Activated CD8-positive, alpha-beta memory T cell treated with anti-CD3 and anti-CD28 coated beads, Interleukin-2, amount 50 U/mL, for 4 hours (primary cell): ENCODE measurements at places on chromosomes 6 and 20.

DNA sequence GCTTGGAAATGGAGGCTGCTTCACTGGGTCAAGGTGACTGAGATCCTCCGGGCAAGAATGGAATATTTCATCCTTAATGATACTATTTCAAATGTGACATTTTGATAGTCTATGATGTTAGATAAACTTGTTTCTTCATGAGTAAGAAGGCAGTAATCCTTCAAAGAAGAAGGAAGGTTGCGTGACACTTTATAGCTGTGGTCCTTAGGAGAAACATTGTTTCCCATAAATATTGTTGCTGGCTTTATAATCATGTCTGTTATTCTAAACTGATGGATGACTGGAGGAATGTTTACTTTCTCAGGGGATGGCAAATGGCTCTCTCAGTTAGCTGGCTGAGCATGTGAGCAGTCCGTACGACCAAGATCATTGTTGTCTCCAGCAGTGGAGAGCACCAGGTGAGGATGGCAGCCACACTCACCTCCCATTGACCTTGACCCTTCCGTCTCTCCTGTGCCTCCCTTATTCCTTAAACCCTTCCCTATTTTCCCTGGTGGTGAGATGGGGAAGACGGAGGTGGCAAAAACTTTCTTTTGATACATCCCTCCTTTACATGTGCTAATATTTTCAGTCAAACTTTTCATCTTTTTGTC is 171.2 kb upstream of the OLIG3 start:
- DNase-seq = no peak

- DNase-seq = no peak
These were observed 40.1 kb downstream of the KCNK5 start for GRCh38 chr6:39189131-39189530.

GRCh38 chr6:71588490-71588889 is 297.9 kb upstream of the RIMS1 start:
- DNase-seq = no peak

- no peak for DNase-seq
These were observed 21.9 kb downstream of the SPATA2 start for GRCh38 chr20:49893242-49894072.

GRCh38 chr6:167580619-167580911 is 246.1 kb upstream of the AFDN start:
- no peak for DNase-seq

GRCh38 chr20:34948030-34948429 is 7.6 kb downstream of the GSS start:
- no peak for DNase-seq

DNA sequence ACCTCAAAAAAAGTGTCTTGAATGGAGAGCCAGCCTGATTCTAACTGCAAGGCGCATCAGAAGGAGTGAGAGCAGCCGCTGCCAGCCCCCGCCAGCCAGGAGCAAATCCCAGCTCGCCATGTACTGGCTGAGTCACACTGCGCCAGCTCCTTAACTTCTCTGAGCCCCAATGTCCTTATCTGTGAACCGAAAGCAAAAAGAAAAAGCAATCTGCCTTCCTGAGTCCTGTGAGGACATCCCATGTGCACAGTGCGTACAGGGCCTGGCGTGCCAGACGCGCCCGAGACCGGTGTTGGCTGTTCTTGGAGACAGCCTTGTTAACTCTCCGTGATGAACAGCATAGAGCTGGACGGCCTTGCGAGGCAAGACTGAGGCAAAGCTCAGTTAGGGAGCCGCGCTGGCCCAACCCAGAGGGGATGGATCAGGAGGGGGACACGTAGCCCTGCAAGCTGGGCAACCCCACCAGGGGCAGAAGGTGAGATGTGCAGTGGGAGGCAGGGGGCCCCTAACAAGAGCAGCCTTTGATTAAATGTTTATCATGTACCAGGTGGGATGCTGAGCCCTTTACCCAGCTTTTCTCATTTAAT is 122.7 kb downstream of the AGPAT4 start:
- no peak for DNase-seq

DNA sequence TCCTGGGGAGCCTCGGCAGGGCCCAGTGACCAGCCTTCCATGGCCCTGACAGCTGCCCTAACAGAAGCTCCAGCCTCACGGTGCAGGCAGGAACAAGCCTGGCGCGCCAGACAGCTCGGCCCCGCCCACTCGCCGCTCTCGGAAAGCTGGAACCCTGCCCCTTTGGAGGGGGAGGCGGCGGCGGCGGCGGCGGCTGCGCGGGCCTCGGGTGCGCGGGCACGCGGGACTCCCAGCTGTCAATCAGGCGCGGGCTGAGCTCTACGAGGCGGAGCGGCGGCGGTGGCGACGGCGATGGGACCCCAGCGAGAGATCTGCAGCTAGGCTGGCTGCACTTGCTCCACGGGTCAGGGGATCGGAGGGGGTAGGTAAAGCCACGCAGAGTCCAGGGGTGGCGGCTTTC is at the start of gene NRSN1:
Gene NRSN1 (plus strand): TSS at position 236 of the 400 bp plus-strand sequence. CDS start 8,113 bp downstream, outside the sequence.
- no peak for DNase-seq

GRCh38 chr6:161547617-161548016 is 273.8 kb upstream of the AGPAT4 start:
- no peak for DNase-seq
